ENCODE measurements at places on chromosomes 13 and 19.

DNA sequence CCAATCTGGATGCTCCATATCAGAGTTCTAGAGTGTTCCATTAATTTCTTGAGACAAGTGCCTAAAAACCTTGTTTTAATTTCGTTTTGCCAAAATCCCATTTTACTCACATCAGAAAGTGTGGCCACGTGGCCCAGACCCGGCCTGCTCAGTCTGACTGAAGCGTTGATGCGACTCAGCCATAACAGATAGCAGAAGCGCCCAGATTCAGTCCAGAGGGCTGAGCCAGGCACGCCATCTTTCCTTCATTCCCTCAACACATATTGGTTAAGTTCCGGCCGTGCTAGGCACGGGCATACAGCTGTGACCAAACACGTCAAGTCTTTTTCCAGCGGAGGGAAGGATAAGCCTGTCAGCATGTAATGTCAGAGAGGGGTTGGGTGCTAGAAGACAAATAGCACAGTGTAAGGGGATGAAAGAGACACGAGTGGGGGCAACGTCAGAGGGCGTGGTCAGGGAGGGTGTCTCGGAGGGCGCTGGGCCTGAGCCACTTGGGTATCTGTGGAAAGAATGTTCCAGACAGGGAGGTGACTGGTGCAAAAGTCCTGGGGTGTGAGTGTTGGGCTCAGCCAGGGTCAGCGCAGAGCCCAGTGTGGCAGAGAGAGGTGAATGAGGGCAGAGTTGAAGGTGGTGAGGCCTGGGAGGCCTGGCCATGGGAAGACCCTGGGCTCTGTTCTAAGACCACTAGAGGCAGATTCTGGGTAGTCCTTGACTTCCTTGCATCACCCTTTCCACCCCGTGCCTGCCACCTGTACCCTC is 3.1 kb downstream of the F10 start:
- no peak for DNase-seq

DNA sequence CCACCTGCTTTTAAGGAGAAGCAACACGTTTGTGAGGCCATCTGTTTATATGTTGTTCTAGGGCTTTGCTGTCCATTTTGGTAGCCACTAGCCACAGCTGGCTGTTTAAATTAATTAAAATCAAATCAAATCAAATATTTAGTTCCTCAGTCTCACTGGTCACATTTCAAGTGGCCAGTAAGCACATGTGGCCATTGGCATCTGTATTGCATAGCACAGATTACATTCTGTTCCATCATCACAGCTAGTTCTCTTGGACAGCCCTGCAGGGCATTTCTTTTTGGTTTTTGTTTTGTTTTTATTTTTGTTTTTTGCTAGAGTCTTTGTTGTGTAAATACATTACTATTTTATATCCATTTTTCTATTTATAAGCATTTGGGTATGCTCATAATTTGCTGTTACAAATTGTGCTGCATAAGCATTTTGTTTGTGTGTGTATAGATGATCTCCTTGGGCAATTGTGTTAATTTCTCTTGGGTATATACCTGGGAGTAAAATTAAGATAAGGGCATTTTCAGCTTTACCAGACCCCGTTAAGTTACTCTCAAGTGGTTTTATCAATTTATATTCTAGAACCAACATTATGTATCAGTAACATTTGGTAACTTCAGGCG is 31.3 kb downstream of the SAE1 start:
- no peak for DNase-seq

DNA sequence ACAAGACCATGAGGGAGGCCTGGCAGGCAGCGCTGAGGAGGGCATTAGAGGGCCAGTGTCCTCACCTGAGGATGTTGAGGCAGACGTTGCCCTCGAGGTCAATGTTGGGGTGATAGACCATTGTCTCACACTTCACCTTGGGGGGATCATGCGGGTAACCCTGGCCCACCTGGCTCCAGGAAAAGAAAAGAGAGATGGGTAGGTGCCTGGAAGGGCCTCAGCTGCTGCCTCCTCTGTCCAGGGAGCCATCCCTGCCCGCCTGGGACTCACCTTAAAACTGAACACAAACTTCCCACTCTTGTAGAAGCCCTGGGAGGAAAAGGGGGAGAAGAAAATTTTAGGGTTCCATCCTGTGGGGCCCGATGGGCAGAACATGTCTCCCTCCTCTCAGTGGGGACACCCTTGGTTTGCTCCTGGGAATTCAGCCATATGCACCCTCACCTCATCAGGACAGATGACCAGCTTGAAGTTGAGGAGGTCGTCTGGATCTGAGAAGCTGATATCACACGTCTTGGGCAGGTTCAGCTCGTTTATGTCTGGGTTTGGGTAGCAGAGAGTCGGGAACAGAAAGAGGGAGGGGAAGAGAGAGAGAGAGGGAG is 1.7 kb downstream of the UBE2M start:
- DNase-seq: no peak

- no peak for DNase-seq
These were observed 10.8 kb downstream of the SOX21 start for GRCh38 chr13:94701313-94702180.

DNA sequence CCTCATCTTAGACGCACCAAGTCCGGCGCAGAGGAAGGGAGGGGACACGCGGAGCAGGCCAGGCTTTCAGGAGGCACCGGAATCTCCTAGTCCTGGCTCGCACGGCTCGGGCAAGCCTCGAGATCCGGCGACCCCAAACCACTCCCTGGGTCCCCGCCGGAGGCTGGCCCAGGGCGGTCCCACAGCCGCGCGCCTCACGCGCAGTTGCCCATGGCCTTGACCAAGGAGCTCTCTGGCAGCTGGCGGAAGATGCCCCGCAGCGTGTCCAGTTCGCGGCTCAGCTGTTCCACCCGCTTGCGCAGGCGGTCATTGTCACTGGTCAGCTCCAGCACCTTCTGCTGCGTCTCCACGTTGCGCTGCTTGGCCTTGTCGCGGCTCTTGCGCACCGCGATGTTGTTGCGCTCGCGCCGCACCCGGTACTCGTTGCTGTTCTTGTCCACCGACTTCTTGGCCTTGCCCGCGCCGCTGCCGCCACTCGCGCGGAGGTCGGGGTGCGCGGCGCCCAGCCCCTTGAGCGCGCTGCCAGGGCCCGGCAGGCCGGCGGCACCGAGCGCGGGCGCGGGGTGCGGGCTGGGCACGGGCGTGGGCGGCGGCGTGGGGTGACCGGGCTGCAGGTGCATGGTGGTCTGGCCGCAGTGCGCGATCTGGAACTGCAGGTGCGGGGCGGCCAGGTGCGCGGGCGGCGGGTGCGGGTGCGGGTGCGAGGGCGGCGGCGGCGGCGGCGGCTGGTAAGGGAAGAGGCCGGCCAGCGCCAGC is 1.0 kb downstream of the CEBPA start:
- DNase-seq: no peak

GRCh38 chr19:51440846-51441409 is 17.3 kb downstream of the SIGLEC8 start:
- no peak for DNase-seq

- DNase-seq: no peak
These were observed 1.9 kb upstream of the AKT2 start for GRCh38 chr19:40286971-40287421.

All from urinary bladder (tissue), 4 donors.